Substantia nigra (tissue), 51 donors: ENCODE measurements at places on chromosomes 1 and 21.

GRCh38 chr1:31615414-31615813 is 2.1 kb upstream of the HCRTR1 start:
- DNase-seq: no peak

GRCh38 chr1:112723511-112723839 is 8.3 kb upstream of the PPM1J start:
- no peak for DNase-seq

DNA sequence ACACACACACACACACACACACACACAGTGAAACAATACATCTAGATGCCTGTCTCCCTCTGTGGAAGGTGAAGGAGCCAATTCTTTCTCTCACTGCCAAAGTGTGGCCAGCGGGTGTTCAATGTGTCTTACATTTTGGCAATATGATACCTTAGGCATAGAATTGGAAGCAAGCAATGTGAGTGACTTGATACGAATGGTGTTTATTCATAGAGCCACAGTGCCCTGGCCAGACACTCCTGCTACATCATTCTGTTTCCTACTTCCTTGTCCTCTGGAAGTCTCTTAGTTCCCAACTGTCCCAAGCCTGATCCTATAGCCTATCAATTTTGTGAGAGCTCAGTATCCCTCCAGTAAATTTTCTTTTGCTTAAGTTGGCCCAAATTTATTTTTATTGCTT is 170.0 kb upstream of the L1TD1 start:
- no peak for DNase-seq

- DNase-seq: no peak
Observed at GRCh38 chr1:63326106-63326472, 3.7 kb downstream of the FOXD3 start.

- no peak for DNase-seq
Observed at GRCh38 chr1:59761443-59761842, 53.3 kb upstream of the HOOK1 start.

DNA sequence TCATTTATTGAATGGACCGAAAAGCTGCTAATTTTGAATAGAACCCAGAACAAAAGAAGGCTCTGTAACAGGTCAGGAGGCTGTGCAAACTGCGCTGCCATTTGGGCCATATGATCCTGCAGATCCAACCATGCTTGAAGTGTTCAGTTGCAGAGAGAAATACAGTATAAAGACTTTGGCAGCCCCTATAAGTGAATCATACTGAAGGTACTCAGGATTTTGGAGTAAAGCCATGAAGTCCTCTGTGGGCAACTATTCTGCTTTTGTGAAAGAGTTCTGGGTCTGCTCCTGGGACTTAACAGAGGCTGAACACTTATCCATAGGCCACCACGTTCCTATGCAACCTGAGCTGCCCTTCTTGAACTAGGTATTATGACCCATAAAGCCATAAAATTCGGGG is 1613.6 kb upstream of the PRMT6 start:
- no peak for DNase-seq
